ENCODE measurements at places on chromosomes 1 and 21. TPM values are rescaled to one million over a fixed set of nuclear protein-coding genes. Genes with fewer than 3 reads are reported as not detected.

The HMGCS2 gene
- total RNA-seq: 0.64 TPM

The RPE65 gene
- 0.09 TPM for total RNA-seq

The SYTL1 gene
- 0.36 TPM for total RNA-seq

The ANP32E gene
- total RNA-seq: 31.6 TPM

The GPR37L1 gene
- 1.1 TPM for total RNA-seq

The KPNA6 gene
- 23.9 TPM for total RNA-seq
